CD4-positive, alpha-beta memory T cell (primary cell): ENCODE measurements at places on chromosomes 6 and 20.
A peak's percentile ranks its signal among the peaks of the same experiment; 100 is the strongest.

- DNase-seq: no peak
These were observed 125.4 kb downstream of the SH3BGRL2 start for GRCh38 chr6:79756496-79756895.

DNA sequence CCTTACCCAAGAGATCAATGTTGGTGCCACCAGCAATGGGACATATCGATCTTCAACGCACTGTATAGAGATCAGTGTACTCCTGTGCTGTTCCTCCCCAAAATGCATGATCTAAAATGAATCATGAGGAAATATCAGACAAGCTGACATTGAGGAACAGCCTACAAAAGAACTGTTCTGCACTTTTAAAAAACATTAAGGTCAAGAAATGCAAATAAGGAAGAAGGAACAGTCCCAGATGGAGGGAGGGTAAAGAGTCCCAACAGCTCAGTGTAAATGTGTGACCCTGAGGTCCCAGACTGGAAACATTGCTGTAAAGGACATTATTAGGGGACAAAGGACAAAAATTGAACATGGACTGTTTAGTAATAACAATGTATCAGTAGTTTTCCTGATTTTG lies 24.3 kb upstream of the XRN2 start:
- DNase-seq: no peak

GRCh38 chr6:134267917-134268361 lies 50.0 kb downstream of the SGK1 start:
- no peak for DNase-seq

DNA sequence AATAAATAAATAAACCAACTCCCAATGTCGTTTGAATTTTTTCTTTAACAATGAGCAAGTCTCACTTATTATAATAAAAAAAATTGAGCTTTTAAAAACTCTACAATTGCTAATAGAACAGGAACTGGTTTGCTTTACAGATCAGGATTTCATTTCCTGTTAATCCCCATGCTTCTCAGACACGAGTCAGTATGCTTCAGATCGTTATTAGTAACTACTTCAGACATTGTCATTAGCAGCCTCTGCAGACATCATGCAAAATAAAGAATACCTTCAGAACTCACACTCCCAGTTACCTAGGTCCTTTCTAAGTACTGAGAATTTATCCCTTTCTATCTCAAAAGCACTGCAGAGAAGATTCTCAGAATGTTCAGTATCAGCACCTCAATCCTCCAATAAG lies 10.0 kb upstream of the FAM210B start:
- DNase-seq: no peak

- DNase-seq: no peak
These were observed 57.8 kb downstream of the SLC22A23 start for GRCh38 chr6:3398755-3399696.

- no peak for DNase-seq
These were observed 230.9 kb upstream of the CITED2 start for GRCh38 chr6:139605350-139605749.

DNA sequence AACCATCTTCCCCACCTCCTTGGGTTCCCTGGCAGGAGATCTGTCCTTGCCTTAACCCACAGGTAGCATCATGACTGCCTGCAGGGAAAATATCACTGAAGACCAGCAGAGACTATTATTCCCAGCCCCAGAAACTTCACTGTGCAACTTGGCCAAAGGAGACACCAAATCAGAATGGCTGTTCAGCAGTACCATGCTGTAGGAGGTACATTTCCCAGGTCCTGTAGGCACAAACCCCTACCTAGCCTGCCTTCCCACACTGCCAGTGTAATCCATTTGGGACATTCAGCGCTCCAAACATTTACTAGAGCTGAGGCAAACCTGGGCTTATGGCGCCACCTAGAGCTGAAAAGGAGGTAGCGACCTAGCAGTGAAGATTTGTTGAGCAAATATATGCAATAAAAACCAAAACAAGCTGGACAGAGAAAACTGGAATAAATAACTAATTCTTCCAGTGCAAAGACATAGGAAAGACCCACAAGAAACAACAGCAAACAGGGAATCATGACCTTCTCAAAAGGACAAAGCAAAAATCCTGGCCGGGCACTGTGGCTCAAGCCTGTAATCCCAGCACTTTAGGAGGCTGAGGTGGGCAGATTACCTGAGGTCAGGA lies 60.3 kb downstream of the VTA1 start:
- DNase-seq: peak; percentile 30

DNA sequence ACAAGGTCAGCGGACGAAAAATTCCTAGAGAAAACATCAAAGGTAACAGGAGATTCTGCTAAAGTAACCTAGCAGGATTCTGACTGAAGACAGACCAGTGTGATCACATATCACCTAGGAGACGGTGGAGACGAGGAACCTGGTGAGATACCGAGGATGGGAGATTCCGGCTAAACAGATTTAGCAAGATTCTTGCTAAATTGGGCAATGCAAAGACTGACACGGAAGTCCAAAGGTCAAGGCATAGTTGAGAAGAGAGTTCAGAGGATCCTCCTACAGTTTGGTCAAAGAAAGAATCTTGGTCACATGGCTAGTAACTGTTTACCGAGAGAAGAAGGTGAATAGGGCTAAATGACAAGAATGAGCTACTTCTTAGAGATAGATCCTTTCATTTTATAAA lies 61.1 kb downstream of the TMEM170B start:
- DNase-seq: no peak

DNA sequence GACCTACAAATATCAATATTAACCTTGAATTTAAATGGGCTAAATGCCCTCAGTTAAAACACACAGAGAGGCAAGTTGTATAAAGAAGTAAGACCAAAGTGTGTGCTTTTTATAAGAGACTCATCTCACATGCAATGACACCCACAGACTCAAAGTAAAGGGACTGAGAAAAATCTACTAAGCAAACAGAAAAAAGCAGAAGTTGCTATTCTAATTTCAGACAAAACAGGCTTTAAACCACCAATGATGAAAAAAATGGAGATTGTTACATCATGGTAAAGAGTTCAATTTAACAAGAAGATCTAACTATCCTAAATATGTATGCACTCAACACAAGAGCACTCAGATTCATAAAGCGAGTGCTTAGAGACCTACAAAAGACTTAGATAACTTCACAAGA lies 741.9 kb upstream of the MARCKS start:
- no peak for DNase-seq

DNA sequence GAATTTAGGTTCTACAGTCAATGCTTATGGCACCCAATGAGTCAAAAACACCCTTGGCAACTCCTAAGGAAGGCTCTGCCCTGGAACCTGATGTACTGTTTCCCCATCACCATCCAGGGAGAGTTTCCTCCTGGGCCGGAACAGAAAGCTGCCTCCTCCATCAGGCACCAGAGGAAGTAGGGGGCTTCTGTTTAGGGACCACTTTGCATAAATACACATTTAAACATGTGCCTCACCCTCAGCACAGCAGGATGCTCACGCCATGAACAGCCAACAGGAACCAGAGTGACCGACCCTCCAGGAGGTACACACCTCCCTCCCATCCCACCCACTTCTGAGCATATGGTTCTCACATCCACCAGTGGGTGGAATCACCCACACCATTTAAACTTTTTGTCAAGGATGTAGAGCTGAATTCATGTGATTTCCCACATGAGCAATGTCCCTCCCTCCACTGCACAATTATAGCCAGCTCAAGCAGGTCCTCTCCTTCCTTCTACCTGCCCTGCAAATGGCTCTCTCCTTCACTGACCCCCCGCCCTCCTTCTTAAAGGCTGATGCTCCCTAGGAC lies 14.8 kb downstream of the DDRGK1 start:
- DNase-seq: no peak

- no peak for DNase-seq
These were observed 8.7 kb upstream of the ZSCAN12 start for GRCh38 chr6:28408076-28408802.

GRCh38 chr20:11230999-11231398 lies 557.2 kb upstream of the JAG1 start:
- no peak for DNase-seq

DNA sequence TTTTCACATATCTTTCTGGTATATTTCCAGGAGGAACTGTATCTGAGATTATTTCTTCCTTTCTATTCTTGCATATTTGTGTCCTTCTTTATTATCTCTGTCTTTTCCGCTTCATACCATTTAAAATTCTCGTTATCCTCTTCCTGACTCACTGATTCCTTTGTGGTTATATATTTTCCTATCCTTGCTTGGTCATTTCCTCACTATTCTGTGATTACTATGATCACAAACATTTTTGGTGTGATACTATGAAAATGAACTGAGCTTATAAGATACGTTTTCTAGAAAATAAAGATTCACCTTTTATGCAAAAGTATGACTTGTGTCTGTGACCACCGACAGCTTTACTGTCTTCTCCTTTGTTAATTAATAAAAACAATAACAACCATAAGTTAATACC lies 26.5 kb upstream of the MYCT1 start:
- no peak for DNase-seq

GRCh38 chr6:137944793-137945498 lies 77.9 kb downstream of the TNFAIP3 start:
- peak; percentile 50 for DNase-seq

DNA sequence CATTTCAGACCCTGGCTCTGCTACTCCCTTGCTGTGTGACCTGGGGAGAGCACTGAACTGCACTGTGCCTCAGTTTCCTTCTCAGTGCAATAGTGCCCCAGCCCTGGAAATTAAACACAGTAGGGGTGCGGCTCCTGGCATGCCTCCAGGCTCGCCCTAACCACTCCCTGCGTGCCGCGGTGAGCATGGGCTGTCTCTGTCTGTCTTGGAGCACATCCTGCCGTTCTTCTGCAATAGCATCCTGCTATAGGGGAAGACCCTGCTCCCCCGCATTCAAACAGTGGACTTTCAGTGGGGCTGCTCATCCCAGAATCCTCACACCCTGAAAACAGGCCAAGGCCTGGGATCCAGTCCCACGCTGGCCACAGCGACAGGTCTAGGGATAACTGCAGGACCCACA lies 129.5 kb downstream of the FOXC1 start:
- DNase-seq: no peak

DNA sequence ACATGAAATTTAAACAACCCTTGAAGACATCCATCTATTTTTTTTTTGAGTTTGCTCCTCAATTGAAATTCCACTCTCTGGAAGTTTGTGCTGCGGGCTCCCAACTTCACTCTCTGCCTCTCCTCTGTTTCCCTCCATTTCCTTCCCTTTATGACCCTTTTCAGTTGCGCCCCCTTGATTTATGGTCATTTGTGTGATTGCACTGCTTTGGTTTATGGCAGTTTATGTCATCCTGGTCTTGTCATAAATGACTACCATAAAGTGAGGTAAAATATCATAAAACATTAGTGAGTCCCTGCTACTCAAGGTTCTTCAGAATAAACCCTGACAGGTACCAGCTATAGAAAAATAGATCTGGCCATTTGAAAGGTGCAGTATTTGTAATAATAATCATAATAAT lies 348.3 kb upstream of the ZFP64 start:
- DNase-seq: no peak

DNA sequence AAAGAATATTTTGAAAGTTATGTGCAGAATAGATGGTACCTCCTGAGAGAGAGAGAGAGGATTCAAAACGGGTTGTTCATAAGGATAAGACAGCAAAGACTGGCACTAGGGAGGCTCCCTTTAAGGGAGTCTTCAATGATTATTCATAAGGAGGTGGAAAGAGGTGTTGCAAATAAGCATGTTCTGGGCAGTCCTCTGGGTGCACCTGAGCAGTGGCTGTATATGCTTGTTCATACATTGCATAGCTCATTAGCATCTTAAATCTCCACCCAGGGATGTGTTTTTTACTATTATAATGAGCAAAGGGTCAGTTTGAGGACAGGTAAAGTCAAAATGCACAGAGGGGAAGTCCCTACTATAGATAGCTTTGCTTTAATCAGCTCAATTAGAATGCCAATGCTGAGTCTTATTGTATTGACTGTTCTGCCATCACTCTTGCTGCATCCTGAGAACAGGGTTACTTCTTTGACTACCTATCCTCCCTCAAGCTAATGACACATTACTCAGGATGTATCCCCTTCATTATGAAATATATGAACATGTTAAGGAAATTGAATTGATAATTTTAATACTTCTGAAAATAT lies 10.0 kb upstream of the SIRPG start:
- DNase-seq: no peak

DNA sequence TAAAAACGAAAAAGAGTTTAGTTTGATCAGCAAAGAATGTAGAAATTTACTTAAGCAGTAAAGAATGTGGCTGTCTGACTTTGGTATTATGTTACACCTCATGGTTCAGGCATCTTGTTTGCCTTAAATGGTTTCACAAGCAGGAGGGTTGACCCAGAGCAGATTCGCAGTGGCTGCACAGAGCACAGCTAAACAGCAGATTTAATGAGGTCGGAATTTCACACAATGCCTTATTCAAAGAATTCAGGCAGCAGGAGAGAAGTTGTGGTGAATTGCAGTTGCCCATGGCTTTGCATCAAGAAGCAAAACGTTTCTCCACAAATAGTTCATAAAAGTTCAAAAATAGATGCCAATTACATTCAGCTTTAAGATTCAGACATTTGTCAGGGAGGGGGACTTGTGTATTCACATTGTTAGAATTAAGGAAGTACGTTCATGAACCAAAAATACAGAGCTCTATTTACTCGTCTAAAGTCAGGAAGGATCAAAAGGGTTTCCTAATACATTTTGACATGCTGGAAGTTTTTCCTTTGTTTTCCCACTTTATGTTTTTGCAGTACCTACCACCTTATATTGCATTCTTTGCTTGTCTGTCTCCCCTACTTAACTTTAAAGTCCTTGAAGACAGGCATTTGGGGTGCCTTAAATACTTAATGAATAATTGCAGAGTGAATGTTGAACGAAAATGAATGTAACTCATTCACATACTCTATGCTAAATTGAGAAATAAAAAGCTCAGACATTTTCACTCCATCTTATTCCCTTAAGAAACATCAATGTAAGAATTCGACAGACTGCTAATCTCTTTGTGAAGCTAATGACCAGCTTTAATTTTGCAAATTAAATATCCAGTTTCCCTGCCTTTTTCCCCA lies 1163.6 kb upstream of the CITED2 start:
- DNase-seq: no peak

DNA sequence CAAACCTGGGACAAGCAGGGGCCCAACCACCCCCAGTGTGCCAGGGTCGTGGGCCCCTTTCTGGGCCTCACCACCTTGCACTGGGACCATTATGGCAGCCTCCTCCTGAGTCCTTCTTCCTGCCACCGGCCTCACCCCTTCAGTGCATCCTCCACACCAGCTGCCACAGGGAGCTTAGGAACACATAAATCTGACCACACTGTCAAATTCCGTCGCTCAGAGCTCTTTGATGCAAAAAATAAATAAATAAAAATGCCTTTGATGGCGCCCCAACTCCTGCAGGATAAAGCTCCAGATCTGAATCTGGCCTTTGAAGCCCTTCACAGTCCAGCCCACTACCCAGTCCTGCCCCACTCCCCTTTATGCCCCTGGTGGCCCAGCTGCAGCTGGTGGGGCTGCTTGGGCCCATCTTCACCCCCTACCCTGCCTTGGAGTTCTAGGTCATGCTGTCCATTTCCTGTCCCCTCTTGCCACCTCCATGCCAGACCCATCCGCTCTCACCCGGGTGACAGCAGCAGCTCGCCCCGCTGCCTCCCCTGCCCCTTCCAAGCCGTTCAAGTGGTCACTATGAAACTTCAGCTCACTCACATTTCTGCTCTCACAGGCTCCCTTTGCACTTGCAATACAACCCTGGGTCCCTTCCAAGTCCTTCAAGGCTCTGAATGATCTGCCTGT lies 16.0 kb downstream of the MYH7B start:
- no peak for DNase-seq
